ENCODE measurements at places on chromosomes 7 and 10.
A peak's percentile ranks its signal among the peaks of the same experiment; 100 is the strongest.

DNA sequence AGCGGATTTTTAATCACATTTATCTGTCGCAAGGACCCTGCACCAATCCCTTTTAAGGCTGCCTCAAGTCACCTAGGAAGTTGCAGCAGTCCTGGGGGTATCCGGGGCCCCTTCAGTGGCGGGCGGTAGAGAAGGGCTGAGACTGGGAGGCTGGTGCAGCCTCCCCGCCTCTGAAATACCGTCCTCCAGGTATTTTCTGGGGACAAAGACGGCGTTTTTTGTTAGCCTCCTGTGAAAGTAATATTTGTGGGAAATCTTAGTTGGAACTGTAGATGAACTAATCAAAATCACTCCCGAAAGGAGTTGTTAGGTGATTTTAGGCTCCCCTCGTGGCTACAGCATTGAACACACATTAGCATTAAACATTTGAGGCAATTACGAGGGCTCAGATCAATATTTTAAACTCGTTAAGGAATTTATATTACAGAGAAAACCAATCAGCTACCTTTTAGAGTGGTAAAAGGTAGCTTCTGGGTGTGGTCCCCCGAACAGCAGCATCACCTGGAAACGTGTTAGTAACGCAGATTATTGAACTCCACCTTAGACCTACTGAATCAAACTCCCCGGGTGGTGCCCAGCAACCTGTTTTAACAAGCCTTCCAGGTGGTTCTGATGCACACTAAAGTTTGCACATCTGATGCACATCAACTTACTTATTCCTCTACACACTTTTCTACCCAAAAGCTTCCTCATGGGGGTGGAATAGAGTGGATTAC lies 530 bp upstream of the ANXA7 start:
- no peak for DNase-seq

GRCh38 chr7:45420843-45421495 lies 153.2 kb upstream of the ADCY1 start:
- no peak for DNase-seq

GRCh38 chr7:29812185-29812876 lies 6.0 kb downstream of the WIPF3 start:
- no peak for DNase-seq

- peak; percentile 57 for DNase-seq
These were observed 4.5 kb upstream of the LRRC4 start for GRCh38 chr7:128035712-128036111.

- DNase-seq: no peak
These were observed 621.9 kb upstream of the GHITM start for GRCh38 chr10:83517456-83517855.

GRCh38 chr7:2509298-2509906 lies 10.2 kb upstream of the LFNG start:
- no peak for DNase-seq

- no peak for DNase-seq
These were observed 154.8 kb downstream of the NRCAM start for GRCh38 chr7:108301387-108301786.

- DNase-seq: peak; percentile 13
These were observed 19.4 kb downstream of the NRAP start for GRCh38 chr10:113644185-113645120.

GRCh38 chr7:157977306-157977705 lies 610.3 kb downstream of the PTPRN2 start:
- DNase-seq: no peak

GRCh38 chr10:13308096-13308495 lies 8.2 kb upstream of the PHYH start:
- DNase-seq: no peak

- DNase-seq: no peak
These were observed 181.6 kb downstream of the MLLT10 start for GRCh38 chr10:21715531-21716195.

DNA sequence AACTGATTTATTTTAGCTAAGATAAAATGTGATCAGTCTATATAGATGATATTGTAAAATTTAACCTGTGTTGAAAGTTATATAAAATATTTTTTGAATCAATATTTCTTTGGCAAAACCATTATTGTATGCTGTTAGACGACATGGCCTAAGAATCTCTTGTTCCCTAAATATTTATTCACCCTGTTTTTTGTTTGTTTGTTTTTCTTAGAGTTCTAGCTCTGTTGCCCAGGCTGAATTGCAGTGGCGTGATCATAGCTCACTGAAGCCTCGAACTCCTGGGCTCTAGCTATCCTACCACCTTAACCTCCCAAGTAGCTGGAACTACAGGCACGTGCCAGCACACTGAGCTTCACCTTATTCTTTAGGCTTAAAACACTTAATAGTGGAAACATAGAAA lies 410.7 kb downstream of the ARL4A start:
- DNase-seq: no peak

- DNase-seq: no peak
These were observed 7.4 kb upstream of the TBRG4 start for GRCh38 chr7:45118889-45119331.

DNA sequence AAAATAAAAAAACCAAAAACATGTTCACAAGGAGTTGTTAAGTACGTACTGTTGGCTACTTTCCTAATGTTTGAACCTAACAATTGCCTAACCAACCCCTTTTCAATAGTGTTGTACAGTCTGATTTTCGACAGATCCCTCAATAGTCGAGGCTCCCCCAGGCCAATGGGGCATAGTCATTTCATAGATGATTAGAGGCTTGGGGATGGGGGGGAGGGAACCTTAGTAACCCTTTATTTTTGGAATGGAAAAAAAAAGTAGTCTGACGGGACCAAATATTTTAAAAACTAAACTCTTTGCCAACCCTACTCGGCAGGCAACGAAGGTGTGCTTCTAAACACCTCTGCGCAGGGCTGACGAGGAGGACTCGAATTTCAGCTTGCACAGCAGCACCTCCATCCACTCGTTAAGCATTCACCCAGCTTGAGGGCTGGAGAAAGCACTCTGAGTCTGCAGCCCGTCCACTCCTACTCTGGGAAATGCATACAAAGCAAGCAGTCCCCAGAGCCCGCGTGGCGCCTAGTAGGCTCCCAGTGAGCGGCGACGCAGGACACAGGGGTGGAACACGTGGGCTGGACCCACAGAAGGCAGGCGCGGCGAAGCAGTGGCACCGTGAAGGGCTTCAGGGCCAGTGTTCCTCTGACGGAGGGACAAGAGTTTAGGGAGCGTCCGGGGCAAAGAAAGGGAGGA lies 899 bp downstream of the PUS7 start:
- DNase-seq: peak; percentile 68

DNA sequence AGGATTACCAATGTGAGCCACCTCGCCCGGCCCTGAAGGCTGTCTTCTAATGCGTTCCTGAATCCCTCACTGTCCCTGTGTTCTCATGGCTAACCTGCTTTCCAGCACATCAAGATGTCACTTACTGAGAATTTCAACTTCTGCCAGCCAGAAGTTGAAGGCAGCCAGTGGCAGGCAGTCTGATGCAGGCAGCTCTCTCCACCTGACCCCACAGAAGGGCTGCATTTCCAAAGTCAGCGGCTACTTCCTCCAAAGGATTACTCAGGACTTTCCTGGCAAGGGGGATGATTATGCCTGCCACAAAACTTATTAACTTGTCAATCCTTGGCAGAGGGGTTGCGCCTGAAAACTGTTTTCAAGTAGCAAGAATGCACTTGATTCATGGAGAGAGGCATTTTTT lies 1219.4 kb downstream of the TYW1 start:
- DNase-seq: no peak

- peak; percentile 37 for DNase-seq
These were observed 304.4 kb upstream of the C7orf33 start for GRCh38 chr7:148286150-148286549.

DNA sequence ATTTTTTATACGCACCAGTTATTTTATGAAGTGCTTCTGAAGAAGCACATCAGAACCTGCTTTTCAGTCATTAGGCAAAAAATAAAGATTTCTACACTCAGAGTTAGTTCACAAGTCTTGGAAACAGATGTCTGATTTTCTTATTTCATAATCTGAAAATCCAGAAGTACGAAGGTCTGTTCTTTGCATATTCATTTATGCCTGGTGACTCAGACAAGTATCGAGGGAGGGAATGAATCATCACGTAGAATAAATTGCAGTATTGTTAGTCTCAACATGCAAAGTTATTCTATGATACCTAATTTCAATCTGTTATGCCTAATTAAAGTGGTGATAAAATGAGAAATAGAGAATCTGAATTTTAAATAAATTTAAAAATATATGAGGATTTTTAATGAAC lies 113.6 kb upstream of the SEM1 start:
- DNase-seq: no peak

GRCh38 chr7:106386958-106387357 lies 102.2 kb upstream of the NAMPT start:
- DNase-seq: no peak

- DNase-seq: peak; percentile 81
These were observed at the start of gene CYP3A5 for GRCh38 chr7:99679400-99680191. CYP3A5 (minus strand) TSS chr7:99679996; CDS start chr7:99679896, 100 bp downstream.

GRCh38 chr10:131667561-131667960 lies 233.2 kb upstream of the PPP2R2D start:
- DNase-seq: no peak

GRCh38 chr7:64999165-65000004 lies 7.1 kb downstream of the ERV3-1 start:
- no peak for DNase-seq

DNA sequence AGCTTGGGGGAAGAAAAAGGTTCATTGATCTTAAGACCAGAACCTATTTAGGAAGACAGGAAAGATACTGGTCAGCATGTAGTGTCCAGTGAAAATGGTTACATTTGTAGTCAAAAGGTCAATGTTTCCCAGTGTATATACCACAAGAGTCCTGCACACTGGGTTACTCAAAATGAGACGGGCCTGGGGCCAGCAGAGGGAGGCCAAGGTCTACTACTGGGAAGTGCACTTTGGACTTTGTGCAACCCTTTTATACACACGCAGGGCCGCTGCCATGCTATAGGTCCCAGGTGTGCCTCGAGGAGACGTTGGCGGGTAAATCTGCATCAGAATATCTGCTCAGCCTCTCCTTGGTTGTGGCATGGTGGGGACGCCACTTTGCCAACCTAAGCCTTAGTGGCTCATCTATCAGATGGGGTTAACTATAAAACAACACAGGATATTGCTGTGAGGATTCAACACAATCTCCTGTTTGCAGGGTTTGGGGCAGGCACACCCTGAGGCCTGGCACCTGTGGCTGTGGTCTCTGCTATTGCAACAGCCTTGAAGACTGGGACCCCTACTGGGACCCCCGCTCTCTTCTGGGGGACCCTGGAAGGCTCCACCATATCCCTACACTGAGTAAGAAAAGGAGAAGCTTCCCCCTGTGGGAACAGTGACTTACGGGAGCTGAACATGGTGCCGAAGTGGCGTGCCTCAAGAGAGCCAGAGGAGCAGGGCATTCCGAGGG lies 19.7 kb downstream of the CLRN3 start:
- DNase-seq: peak; percentile 32

DNA sequence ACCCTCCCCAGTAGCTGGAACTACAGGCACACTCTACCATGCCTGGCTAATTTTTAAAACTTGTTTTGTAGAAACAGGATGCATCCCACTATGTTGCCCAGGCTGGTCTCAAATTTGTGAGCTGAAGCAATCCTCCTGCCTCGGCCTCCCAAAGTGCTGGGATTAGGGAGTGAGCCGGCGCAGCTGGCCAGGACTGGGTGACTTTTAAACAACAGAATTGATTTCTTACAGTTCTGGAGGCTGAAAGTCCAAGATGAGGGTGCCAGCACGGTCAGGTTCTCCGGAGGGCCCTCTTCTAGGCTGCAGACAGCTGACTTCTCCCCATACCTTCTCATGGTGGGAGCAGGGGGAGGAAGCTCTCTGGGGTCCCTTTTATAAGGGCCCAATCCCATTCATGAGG lies 75.2 kb upstream of the CHST15 start:
- DNase-seq: no peak

GRCh38 chr7:149809215-149809614 lies 29.0 kb upstream of the ZNF862 start:
- DNase-seq: no peak

DNA sequence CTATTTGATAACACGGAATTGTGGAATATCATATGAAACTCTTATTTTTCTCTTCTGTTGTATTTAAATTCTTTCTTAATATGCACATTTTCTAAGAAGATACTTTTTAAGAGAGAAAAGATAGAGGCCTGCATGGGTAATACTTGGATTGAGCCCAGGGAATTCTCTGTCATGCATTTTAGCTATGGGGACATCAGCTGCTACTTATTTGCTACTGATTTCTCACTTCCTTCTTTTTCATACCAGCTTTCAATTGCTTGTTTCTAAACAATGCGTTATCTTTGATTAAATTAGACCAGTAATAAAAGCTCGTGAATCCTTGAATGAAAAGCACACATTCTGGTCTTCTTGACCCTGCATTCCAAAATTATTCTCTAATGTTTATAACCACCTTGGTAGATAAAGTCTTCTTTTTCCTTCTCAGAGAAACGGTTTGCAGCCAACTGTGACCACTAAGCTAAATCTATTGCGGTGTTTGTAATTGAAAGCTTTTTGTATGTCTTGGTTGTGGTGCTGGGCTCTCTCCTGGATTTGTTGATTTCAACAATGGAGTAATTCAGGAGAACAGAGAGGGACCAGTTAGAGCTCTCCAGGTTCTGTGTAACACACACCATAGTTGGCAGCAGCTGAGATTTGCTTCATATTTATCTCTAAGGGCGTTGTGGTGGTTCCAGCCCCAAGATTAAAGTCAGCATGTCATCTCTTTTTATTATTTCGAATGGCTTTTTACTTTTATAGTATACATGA lies 139.3 kb downstream of the PPP1R9A start:
- no peak for DNase-seq

DNA sequence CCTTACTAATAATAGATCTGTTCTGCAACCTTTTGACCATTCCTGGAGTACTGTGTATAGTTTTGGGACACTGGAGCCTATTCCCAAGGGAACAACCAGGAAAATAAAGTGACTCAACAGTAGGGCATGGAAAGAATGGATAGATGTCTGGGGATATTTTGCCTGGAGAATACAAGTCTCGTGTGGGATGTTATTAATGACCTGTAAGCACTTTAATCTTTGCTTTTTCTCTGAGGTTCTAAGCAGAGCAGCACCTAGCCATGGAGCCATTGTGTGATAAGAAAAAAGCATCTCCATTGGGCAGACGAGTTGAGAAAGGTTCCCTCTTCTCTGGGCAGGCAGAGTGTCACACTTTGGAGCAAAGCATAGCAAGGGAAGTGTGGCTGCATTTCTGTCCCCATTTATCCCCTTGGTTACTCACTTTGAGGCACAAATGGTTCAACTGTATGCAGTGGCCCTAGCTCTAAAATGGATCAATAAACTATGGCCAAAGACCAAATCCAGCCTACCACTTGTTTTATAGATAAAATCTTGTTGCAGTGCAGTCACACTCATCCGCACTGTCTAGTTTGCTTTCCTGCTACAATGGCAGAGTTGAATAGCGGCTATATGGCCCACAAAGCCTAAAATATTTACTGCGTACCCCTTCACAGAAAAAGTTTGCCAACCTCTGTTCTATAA lies 21.0 kb upstream of the CCDC71L start:
- peak; percentile 63 for DNase-seq

- no peak for DNase-seq
These were observed 1.7 kb downstream of the RHOBTB1 start for GRCh38 chr10:60942134-60942787.
